Right kidney (tissue), 9 donors: ENCODE measurements at places on chromosomes 11 and 22.

- no peak for DNase-seq
Observed at GRCh38 chr11:69171476-69172240, 15.9 kb downstream of the SMIM38 start.

DNA sequence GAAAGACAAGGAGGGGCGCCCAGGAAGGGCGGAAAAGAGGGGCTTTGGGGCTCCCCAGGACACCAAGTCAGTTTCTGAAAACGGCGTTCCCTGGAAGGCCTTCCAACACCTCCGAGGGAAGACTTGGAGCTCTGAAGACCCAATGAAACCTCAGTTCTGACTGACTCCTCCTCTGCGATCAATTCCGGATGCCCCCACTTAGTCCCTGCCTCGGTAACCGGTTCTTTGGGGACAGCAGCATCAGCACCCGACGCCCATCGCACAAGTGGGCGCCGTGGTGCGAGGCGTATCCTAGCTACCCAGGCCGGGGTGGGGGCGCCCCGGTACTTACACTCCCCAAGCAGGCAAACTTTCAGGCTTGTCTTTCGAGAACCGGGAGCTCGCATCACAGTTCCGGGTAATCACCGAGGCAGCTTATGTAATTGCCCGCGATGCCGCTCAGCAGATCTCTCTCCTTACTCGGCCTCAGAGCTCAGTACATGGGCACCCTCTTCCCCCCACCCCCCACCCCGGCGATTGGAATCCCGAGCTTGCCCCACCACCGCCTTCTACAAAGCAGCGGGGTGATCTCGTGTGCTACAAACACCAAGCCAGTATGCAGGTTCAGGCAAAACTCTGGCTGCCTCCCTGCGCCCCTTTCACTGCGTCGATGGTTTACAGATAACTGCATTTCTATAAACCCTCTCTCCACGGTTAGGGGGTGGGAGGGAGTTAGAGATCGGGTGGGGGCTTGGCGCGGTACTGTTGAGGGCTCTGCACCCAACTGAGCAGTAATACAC, 2.0 kb downstream of the TENM4 start:
- DNase-seq: peak; percentile 73

DNA sequence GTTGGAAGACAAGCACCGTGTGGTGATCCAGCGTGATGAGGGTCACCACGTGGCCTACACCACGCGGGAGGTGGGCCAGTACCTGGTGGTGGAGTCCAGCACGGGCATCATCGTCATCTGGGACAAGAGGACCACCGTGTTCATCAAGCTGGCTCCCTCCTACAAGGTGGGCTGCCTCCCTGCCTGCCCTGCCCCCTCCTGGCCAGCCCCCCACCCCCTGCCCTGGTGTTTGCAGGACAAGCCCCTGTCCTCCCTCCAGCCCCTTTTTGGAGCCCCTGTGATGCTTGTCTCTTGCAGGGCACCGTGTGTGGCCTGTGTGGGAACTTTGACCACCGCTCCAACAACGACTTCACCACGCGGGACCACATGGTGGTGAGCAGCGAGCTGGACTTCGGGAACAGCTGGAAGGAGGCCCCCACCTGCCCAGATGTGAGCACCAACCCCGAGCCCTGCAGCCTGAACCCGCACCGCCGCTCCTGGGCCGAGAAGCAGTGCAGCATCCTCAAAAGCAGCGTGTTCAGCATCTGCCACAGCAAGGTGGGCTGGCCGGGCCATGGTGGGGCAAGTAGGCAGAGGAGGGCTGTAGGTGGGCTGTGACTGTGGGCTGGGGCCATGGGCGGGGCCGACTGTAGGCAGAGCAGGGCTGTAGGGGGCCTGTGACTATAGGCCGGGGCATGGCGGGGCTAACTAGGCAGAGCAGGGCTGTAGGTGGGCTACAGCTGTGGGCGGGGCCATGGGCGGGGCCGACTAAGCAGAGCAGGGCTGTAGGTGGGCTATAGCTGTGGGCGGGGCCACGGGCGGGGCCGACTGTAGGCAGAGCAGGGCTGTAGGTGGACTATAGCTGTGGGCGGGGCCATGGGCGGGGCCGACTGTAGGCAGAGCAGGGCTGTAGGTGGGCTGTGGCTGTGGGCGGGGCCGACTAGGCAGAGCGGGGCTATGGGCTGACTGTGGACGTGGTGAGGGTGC, 13.6 kb downstream of the MUC2 start:
- no peak for DNase-seq

- no peak for DNase-seq
Observed at GRCh38 chr11:80773919-80774318, 1333.1 kb upstream of the TENM4 start.

DNA sequence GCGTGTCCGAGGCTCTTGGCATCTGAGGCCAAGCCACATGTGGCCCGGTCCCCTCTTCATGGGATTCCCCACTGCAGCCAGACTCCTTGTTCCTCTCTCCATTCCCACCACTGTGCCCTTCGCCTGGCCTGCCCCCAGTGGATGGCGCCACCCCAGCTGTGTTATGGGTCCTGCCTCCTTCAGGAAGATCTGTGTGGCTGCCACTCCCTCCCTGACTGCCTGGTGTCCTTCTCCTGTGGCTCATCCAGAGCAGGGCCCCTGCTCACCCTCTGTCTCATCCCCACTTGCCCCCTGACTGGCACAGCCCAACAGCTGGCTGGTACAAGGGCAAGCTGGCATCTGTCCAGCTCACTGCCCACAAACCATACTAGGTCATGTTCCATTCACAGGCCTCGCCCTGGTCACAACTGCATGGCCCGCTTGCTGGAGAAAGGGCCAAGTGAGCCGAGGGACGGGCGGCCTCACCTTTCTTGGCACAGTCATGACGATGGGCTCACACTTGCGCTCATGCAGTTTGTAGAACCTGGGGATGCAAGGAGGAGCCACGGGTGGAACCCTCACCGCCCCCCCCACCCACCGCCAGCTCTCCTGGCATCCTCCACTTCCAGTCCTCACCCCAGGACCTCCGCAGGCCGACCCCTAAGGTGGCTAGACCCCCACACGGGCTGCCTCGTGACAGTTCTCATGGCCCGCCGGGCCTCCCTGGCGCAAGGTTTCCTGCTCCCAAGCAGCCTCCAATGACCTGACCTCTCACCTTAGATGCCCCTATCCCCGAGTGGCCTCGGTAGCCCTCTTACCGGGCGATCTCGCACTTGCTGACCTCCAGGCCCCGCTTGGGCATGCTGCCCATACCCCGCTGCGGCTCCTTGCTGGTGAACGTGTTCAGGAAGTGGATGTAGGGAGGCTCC, 2.1 kb upstream of the PTPRCAP start:
- no peak for DNase-seq

DNA sequence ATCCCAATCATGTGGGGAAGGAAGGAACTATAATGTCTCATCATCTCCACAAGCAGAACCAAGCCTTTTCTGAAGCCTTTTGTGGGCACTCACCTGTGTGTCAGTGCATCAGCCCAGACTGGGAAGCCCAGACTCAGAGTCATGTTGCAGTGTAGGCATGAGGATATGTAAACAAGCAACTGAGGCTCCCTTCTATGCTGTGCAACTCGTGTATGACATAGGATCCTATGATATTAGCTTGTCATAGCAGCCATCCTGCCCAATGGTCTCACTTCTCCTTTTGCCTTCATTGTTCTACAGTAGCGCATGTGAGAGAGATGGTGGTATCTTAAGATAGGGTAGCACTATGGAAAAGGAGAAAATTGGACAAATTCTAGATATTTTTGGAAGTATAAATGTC, 103.4 kb upstream of the OLFML1 start:
- DNase-seq: no peak

DNA sequence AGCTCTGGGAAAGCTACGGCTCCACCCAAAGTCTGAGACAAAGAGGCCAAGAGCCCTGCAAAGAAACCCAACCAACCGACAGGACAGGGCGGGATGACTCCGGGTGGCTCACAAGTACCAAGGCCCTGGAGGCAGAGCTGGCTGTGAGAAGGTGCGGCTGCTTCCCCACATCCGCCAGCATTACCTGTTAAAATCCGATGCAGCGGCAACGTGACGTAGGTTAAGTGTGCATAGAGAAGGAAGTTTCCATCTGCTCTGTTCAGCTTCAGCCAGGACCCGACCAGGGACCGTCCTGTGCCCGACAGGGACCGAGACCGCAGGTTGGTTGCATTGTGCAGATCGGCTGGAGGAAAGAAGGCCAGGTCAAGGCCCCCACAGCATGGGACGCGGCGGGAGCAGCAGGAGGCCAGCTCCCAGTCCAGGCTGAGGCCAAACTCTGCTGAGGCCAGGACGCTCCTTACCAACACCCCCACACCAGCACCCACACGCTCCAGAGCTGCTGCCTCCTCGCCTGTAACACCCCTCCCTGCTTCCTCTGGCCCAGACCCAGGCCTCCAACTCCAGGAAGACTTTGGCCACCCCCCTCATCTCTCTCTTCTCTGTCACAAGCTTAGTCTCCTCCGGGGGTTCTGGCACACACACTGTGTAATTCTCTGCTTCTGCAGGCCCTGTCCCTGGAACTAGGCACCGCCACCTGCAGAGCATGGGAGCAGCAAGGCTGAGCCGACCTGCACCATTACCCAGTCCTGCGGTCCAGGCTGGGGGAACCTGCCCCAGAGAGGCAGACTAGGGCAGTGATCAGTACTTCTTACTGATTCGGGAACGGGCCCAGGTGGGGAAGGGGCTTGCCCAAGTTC, 34.1 kb downstream of the NUP50 start:
- no peak for DNase-seq

DNA sequence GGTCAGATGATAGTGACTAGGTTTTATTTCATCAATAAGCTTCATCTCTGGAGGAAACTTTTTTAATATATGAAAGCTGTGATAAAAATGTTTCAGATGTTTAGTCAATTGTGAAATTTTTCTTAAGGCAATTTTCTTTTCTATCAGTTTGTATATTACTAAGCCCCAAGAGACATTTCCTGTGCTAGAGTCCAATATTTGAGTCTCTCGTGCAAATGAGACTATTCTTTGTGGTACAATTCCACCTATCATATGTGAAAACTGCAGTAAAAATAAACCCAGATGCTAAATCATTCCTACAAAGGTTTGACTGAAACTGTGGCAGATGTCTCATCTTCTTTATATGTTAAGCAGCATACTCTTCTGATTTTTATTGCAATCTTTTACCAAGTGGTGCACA, 28.0 kb downstream of the CTR9 start:
- DNase-seq: no peak

- DNase-seq: no peak
Observed at GRCh38 chr22:50727678-50728522, 10.1 kb upstream of the ACR start.

GRCh38 chr11:68693484-68693882, 9.1 kb downstream of the GAL start:
- DNase-seq: no peak

DNA sequence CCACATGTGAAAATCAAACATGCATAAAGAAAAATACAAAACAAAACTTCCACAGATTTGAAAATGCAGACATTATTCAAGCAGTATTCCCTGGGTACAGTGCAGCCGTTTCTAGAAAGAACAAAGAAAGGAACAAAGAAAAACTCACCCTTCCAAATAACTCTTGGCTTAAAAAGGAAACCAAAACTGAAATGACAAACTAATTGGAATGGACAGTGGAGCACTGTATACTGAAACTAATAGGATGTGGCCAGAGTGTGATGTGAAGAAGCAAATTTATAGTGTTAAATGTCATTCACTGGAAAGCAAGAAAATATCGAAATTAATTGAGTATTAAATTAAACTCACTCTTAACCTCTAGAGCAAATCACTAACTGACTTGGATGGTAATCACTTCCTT, 55.4 kb downstream of the QSER1 start:
- DNase-seq: no peak

DNA sequence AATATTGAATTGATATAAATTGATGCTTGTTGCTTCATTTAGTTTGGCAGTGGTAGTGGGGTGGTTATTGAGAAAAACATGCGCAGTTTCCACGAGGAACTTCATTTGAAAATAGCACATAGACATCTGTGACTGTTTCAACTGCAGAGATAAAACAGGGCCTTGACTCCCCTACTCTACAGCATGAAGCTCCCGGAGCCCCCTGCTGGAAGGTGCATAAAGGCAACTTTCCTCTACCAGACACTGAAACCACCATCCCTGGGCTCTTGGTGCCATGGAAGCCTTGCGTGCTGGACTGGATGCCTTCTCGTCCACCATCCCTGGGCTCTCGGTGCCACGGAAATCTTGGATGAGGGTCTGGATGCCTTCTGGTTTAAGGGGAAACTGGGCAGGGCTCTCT, 195.9 kb downstream of the CSNK2A3 start:
- no peak for DNase-seq

DNA sequence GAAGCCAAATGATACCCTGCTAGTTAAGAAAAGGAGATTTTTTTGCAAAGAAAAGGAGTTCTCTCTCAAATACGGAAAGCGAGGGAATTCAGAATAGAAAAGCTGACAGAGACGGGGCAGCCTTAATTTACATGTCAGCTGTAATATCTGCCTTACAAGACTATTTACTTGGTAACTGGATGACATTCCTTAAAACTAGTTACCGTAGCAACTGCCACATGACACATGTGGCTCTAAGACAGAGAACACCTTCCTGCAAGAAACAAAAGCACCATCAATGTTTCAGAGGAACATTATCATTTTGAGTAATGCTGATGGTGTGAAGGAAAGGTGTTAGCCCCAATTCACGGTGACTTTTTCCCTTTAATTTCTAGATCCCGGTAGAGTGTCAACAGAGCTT, 222.1 kb downstream of the LRRC4C start:
- DNase-seq: no peak

GRCh38 chr11:134116210-134116609, 47.3 kb downstream of the JAM3 start:
- DNase-seq: no peak

GRCh38 chr11:39247570-39248137, 2211.8 kb downstream of the LRRC4C start:
- DNase-seq: no peak
